ENCODE measurements at places on chromosomes 6 and 20. TPM values are rescaled to one million over a fixed set of nuclear protein-coding genes. Genes with fewer than 3 reads are reported as not detected.

Gene THEMIS
- total RNA-seq = 0.13 TPM

Gene C20orf144
- not detected for total RNA-seq

Gene RALGAPA2
- 17.6 TPM for total RNA-seq

DNA sequence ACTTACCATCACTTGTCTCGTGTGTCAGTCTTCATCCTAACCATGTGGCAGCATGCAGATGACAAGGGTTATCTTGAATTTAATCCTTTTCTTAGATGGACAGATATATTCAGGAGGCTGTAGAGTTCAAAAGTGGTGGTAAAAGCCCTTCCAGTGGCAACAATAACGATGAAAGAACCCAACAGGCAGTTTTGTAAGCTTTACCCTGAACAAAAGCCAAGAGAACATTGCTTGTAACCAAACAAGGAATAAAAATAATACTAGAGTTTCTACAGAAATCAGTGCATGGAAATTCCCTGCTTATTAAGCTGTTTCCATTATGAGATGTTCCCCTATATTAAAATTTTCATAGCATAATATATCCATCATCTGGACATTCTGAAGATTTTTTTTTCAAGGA is 69.7 kb downstream of the PDE7B start:
- no peak for DNase-seq
- no peaks in the 10 kb centered on the region for H3K27me3 ChIP-seq
- no peak overlapping the region for H3K4me3 ChIP-seq
- peak overlapping the region; percentile 41 for H3K27ac ChIP-seq
- H3K36me3 ChIP-seq = no peaks in the 10 kb centered on the region

Gene WFDC10B
- not detected for total RNA-seq

DNA sequence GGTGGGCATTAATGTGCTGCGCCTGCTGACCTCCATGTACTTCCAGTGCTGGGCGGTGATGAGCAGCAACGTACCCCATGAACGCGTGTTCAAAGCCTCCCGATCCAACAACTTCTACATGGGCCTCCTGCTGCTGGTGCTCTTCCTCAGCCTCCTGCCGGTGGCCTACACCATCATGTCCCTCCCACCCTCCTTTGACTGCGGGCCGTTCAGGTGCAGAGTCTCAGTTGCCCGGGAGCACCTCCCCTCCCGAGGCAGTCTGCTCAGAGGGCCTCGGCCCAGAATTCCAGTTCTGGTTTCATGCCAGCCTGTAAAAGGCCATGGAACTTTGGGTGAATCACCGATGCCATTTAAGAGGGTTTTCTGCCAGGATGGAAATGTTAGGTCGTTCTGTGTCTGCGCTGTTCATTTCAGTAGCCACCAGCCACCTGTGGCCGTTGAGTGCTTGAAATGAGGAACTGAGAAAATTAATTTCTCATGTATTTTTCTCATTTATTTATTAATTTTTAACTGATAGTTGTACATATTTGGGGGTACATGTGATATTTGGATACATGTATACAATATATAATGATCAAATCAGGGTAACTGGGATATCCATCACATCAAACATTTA is 35.2 kb upstream of the NOP56 start:
- DNase-seq = no peak
- no peak overlapping the region for H3K27ac ChIP-seq
- H3K4me3 ChIP-seq = no peak overlapping the region
- H3K36me3 ChIP-seq = no peaks in the 10 kb centered on the region
